ENCODE measurements at places on chromosomes 11 and 22.

DNA sequence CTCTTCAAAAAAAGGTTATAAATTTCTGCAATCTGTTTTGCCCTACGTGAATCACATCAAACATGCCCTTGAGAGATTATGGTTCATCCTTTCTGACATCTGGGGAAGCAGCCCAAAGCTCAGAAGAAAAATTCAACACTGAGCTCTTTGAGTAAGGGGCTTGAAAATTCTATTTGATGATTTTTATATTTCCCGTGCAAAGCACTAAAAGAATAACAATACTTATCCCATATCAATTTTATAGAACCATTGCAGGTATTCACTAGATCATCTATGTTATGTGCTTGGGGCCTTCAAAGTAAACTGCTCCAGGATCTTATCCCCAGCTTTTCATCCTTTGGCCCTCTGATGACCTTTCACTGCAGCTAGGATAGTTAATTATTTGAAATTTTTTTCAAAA is 966.9 kb upstream of the CNTN5 start:
- no peak for DNase-seq

- no peak for DNase-seq
Measured at GRCh38 chr22:19207401-19207808, 28.9 kb upstream of the SLC25A1 start.

DNA sequence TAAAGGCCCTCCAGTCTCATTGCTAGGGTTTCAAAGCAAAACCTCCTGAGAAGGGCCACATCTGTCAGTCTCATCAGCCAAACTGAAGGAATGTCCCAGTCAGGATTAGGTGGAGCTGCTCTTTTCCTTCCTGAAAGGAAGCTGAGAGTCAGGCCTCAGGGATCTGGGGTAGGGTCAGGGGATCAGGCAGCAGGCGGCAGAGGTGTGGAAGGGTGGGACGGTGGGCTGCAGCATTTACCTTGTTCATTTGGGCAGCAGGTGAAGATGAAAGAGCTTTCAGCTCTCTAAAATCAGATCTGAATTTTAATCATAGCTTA is 17.8 kb downstream of the CD82 start:
- DNase-seq = no peak

DNA sequence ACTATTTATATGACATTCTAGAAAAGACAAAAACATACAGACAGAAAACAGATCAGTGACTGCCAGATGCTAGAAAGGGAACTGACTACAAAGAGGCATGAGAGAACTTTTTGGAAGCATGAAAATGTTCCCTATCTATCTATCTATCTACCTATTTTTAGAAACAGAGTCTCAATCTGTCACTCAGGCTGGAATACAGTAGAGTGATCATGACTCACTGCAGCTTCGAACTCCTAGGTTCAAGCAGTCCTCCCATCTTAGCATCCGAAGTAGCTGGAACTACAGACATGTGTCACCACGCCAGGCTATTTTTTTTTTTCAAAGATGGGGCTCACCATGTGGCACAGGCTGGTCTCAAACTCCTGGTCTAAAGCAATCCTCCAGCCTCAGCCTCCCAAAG is 6.9 kb downstream of the SBF2 start:
- DNase-seq = no peak

DNA sequence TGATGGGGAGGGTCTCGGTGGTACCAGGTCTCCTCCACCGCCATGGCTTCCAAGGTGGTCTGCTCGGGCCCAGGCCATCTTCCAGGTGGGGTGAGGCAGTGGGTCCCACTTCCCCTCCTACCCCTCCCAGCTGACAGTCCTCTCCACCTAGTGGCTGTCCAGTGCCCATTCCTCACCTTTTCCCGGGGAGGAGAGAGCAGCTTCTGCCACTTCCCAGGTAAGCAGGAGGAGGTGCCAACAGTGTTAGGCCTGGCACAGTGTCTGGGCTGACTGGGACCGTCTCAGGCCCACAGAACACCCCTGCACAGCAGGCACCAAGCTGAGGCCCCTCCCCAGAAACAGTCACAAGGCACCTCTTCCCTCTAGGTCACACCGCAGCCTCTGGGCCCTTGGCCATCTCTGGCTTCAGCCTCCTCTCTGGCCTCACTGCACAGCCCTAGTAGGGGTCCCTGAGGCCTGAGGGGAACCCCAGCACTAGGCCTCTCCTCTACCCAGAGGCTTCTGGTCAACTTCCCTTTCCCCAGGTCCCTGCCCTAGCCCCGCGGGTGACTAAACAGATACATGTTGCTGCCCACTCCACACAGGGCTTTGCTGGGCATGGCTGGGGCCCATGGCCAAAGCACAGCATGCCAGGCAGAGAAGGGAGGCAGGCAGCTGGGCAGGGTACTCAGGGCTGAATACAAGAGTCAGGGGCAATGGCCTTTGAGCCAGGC is 2.3 kb upstream of the ANKRD13D start:
- DNase-seq = no peak

- no peak for DNase-seq
Measured at GRCh38 chr11:20088397-20089225, 71.7 kb downstream of the DBX1 start.

- DNase-seq = no peak
Measured at GRCh38 chr22:40478338-40479125, 108.1 kb downstream of the SGSM3 start.

DNA sequence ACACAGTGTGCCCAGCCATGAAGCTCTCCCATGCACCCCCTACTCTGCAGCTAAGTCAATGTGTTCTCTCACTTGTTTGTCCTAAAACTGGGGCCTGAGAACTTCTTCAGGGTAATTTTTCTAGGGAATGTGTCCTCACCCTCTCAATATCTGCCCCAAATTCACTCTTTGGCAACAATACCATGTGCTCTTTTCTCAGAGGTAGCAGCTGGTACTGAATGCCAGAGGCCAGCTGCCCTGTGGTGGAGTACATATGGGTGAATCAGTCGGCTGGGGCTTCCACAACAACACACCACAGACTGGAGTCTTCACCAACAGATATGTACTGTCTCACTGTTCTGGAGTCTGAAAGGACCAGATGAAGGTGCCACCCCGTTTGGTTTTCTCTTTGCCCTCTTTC is 97.7 kb upstream of the TOP3B start:
- DNase-seq = no peak

DNA sequence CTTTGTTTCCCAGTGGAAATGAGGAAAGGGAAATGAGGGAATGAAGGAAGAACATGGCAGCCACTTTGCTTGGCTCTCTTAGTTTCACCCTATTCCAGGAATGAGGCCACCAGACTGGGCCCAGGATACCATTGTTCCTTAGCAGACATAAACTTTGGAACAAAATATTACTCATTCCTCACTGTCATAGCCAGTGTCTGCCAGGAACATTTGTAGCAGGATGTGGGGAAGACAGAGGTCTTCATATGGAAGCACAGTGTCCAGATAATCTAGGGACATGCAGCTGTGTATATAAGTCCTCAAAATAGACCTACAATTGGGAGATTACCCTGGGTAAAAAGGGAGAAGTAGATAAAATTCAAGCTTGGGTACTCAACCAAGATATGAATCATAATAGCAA is 15.2 kb upstream of the FUT4 start:
- no peak for DNase-seq

DNA sequence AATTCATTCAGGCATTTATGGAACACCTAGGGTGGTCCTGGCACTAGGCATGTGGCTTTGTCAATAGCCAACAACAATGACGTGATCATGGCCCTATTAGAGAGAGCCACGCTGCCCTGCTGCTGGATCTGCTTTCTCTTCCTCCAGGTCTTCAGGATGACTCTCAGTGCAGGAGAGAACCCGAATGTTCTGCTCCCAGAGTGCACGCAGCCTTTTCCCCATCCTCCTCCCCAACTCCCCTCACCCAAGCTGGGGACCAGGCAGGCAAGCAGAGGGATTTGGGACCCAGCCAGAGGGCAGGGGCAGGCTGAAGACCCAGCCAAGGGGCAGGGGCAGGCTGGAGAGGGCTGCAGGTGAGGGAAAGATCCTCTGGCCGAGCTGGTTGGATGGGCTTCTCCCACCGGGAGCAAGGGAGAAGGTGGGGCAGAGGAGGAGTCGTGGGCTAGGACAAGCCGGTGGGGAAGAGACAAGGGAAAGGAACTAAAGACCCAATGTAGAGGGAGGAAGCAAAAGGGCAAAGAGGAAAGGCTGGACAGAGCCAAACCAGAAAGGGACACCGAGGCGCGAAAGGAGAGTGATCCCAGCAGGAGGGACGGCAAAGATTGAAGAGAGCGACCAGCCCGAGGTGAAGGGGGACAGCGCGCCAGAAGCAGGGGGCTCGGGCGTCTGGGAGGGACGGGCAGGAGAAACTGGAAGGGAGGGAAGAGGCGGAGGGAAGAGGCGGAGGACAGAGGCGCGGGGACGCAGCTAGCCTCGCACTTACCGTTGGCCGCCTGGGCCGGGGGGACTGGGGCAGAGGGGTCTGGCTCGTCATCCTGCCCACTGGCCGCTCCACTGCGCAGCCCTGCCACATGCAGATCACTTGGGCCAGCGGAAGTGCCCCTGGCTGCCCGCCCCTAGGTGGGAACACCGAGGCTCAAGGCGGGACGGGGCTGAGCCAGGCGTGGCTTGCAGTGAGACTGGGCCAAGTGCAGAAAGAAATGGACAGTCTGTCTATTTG is at the start of gene KCTD14:
TSS of gene KCTD14 (minus strand) at position 880 of the 1,000 bp plus-strand sequence. CDS start at position 853, 27 bp downstream.
- DNase-seq = no peak

GRCh38 chr11:102026217-102026616 is 21.0 kb upstream of the CFAP300 start:
- DNase-seq = no peak

DNA sequence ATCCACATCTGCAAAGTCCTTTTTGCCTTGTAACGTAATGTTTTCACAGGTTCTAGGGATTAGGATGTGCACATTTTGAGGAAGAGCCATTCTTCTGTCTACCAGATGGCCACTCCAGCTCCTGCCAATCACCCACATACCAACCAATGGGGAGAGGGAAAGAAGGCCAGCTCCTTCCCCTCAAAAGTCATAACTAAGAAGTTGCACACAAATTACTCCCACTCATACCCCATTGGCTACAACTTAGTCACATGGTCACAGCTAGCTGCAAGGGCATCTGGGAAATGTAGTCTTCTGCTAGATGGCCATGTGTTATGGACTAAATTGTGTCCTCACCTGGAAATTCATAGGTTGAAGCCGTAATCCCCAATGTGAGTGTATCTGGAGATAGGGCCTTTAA is 15.4 kb upstream of the MYOD1 start:
- no peak for DNase-seq

GRCh38 chr11:61054513-61054912 is 47.8 kb upstream of the CD5 start:
- no peak for DNase-seq

GRCh38 chr22:29838599-29838956 is 504 bp upstream of the ASCC2 start:
- no peak for DNase-seq

DNA sequence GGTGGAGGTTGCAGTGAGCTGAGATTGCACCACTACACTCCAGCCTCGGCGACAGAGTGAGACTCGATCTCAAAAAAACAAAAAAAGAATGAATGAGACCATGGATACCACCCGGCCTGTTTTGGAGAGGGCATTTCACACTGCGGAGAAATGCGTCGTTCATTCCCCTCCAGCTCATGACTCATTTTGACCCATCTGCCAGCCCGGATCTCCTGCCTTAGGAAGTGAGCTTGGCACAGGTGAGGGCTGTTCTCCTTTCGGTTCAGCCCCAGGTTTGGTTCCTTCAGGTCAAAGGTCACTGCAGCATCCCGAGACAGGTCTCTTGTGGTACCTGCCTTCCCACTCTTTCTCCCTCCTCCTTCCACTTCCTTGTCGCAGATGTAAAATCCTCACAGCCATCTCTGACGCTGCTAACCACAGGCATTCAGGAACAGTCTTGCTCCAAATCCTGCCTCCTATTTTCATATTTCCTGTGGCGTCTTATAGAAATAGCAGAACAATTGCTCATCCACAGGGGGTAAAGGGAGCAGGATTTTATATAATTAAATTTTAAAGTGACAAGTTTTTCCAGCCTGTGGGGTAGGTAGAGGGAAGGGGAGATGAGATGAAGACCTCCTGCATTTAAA is 517.9 kb downstream of the NTM start:
- peak; percentile 89 for DNase-seq

DNA sequence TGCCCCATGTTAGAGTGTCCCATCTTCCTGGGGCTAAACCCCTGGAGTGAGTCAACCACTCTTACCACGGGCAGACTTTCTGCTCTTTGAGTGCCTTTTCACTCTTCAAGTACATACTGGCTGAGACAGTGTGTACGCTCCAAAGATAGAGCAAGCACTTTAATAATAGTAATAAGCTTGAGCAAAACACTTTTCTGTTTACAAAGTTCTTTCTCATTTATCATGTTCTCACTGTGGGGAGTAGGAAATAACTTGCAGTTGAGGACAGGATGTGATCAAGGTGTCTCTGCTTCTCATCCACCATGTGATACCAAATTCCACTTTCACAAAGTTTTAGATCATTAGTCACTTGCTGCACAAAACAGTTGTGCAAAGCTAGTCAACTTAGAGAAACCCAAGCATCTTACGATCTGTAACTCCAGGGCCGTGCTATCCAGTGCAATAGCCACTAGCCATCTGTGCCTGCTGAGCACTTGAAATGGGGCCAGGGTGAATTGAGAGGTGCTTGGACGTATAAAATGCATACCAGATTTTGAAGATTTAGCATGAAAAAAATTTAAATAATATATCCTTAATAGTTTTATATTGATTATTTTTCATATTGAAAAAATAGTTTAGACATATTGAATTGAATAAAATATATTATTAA is 135.3 kb downstream of the KIF18A start:
- peak; percentile 62 for DNase-seq

GRCh38 chr22:49718396-49718795 is 109.3 kb downstream of the BRD1 start:
- DNase-seq = no peak

DNA sequence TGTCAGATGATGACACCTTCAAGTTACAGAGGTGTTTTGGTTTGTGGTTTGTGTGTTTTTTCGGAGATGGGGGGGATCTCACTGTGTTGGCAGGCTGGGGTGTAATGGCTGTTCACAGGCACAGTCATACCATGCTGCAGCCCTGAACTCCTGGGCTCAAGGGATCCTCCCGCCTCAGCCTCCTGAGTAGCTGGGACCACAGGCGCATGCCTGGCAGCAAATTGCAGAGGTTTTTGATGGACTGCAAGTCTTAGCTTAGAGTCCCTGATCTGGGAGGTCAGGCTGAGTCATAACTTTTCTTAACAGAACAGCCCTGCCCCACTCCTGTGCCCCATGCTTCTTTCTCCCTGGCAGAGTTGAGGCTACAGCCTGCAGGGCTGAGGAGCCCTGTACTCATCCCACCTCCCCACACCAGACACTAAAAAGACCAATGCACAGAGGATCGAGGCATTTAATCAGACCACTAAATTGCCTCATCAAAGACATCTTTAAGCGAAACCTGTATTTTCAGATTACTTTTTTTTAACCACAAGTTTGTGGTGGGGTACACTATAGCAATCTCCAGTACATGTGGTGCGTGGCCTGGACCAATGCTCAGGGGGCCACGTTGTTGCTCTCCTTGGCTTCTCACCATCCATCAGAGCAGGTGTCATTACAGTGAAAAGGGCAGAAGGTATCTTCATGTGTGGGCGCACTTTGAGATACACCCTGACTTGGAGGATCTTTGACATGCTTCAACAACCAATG is 17.1 kb upstream of the ADORA2A start:
- no peak for DNase-seq

DNA sequence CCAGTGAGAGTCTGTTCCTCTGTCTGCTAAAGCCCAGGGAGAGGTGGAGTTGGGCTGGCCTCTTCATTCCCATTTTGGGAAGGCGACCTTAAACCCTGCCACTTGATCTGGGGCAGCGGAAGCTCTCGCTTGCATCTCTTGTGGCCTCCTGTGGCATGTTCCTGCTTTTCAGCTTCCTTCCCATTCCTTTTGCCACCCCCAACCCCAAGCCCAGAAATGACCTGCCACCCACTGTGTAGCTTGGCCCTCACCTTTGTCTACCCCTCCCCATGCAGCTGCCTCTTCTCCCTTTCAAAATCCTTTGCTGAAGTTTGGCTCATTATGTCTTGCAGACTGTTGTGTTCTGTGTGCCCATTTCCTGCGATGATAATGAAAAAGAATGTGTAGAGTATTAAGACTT is 110.2 kb downstream of the DBX1 start:
- no peak for DNase-seq

Measured in fibroblast of skin of left quadriceps (primary cell).